Activated CD8-positive, alpha-beta memory T cell treated with anti-CD3 and anti-CD28 coated beads for 48 hours (primary cell): ENCODE measurements at places on chromosomes 5 and 9.

- DNase-seq: no peak
Observed at GRCh38 chr9:110047232-110047954, 160.6 kb downstream of the C9orf152 start.

DNA sequence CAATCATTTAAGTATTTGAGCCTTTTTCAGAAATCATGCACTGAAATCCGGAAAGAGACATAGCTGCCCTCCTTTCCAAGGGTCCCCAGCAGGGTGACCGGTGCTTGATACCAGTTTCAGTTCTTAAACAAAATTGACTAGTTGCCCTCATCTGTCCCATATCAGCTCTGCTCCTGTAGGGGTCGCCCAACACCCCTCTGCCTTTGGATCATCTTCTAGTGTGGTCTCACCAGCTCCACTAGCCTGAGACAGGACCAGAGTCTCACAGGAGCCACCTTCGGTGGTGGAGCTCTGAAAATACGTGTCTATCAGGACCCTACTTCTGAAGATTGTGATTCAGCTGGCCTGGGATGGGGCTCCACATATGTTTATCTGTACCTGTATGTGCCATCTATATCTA lies 428.2 kb downstream of the ENC1 start:
- no peak for DNase-seq

GRCh38 chr5:147809830-147810666 lies 21.4 kb downstream of the SPINK1 start:
- DNase-seq: no peak

DNA sequence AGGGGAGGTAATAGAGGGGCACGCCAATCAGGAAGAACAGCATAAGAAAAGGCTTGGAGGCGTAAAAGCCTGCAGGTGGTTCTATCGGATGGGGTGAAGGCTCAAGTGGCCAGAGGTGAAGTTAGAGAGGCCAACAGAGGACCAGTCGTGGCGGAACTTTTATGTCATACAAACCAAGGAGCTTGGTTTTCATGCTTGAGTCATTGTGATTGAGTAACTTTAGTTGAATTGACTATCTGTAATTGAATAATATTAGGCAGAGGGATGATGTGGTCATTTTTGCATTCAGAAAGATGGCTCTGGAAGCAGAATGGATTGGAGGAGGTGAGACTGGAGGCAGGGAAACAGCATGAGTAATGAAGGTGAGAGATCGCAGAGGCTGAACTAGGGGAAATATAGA lies 7.2 kb upstream of the SPINK4 start:
- no peak for DNase-seq

GRCh38 chr9:111678293-111678692 lies 16.9 kb downstream of the GNG10 start:
- DNase-seq: no peak

DNA sequence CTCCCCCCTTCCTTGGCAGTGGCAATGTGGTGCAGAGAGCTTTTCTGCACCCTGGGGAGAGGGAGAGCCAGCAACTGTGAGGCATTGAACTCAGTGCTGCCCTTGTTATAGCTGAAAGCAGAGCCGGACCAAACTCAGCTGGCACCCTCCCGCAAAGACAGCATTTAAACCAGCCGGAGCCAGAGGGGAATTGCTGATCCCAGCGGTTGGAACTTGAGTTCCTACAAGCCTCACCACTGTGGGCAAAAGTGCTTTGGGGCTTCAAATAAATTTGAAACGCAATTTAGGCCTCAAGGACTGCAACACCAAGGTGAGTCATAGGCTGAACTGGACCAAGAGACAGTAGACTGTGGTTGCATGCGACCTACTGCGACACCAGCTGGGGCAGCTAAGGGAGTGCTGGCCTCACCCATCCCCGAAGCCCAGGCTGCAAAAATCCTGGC lies 207.6 kb upstream of the CDKN2B start:
- DNase-seq: no peak

GRCh38 chr9:112145886-112146285 lies 29.2 kb downstream of the SUSD1 start:
- DNase-seq: no peak

DNA sequence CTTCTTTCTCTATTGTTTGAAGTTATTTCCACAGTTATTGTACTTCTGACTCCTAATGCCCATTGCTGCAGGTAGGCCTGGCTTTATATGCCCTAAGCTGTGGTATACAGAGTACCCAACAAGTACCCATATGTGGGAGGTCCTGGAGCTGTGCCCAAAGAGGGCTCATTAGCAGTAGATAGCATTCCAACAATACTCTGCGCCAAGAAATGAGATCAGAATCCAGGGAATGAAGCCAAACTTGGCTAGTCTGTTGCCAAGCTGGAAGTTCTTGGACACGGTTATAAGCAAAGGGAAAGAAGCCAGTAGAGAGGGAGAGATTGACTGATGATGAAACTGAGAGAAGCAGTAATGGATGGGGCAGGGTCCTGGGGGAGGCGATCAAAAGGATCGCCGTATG lies 29.7 kb upstream of the FAM169A start:
- DNase-seq: no peak
